Activated CD4-positive, CD25-positive, alpha-beta regulatory T cell treated with anti-CD3 and anti-CD28 coated beads, Interleukin-2, amount 50 U/mL, for 24 hours (primary cell): ENCODE measurements at places on chromosomes 5 and 9.

DNA sequence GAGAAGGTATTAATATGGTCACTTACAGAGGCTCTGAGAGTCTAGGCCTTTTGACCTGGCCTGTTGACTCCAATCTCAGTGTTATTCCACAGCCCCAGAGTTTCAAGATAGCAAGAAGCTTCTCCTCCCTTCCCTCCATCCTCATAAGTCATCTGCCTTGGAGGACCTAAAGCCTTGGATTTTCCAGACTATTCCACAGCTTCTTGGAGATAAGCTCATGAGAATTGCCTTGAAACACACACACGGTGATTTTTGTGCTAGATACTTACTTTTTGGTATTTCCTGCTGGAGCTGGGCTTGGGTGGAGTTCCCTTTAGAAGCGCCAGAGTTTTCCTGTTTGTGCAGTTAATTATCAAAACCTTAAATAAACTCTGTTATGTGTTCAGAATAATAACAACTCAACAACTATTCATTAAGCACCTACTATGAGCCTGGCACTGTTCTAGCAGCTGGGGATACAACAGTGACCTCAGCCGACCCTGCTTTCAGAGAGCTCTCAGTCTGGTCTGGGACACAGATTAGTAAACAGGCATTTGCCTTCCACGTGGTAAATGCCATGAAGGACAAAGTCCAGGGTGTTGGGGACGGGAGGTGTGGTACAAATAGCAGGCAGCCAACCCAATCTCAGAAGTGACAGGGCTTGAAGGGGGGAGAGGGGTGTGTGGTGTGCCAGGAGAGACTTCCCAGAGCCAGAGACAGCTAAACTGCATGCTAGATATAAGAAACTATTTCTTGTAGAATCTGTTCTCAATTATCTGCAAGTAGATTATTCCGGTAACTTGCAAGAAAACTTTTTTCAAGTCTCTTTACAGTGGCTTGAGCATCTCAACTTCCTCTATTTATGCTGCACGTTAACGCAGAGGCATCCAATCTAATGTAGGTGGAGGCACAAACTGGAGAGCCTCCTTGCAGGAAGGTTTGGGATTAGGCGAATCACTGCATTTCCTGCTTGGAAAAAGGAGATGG is 55.9 kb upstream of the KLF9 start:
- ATAC-seq, result no peak

- ATAC-seq, result no peak
These were observed 502.9 kb downstream of the RASEF start for GRCh38 chr9:82560036-82560435.

- no peak for ATAC-seq
These were observed 82.3 kb downstream of the SLC1A3 start for GRCh38 chr5:36688722-36689121.

GRCh38 chr5:127206320-127207113 is 84.1 kb upstream of the MEGF10 start:
- ATAC-seq, result no peak

GRCh38 chr5:157690690-157691433 is 19.5 kb downstream of the C5orf52 start:
- no peak for ATAC-seq

DNA sequence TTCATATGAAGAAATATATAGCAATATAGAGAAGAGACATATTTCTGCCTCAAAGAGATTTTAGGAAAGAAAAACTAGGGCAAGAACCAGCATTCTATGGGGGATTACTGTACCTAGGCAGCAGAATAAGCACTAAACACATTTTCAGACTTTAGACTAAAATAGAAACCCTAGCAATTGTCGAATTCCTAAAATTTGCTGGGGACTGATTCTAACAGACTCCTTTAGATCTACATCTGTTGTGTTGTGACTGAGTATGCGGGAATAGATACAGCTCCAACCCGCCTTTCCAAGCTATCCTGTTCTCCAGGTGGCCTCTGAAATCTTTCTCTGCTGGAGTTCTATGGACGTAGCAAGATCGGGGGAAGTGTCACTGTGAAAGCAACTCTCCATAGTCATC is 482.2 kb downstream of the NTRK2 start:
- ATAC-seq, result no peak

GRCh38 chr9:92986176-92987119 is 39.1 kb downstream of the FGD3 start:
- ATAC-seq, result peak; percentile 22

DNA sequence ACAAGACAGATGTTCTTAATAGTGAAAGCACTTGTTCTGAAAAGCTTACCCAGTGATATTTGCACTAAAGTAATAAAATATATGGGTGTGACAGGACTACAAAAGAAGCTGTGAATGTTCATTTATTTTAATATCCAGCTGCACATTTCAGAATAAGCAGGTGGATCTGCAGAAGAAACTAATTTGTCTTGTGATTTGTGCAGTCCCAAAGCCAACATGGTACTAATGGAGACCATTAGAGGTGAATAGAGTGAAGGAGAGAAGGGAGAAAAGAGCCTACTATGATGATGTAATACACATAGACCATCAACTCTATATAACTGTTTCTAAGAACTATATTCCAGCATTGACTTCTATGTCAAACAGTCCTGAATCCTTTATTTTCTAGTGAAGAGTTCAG is 362.8 kb downstream of the ISL1 start:
- ATAC-seq, result no peak

DNA sequence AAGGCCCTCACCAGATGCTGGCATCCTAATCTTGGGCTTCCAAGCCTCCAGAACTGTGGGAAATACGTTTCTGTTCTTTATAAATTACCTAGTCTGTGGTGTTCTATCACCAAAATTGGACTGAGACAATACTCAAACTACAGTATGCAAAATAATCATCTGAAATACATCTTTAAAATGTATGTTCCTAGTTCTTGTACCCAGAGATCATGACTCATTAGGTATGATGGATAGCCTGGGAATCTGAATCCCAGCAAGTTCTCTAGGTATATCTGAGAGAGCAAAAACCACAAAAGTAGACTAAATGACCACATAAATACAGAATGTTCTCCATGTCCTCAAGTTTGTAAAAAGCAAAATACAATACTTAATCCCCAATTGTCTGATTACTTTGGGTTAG is 166.3 kb downstream of the YIPF5 start:
- ATAC-seq, result no peak

- no peak for ATAC-seq
These were observed 131.7 kb downstream of the WDR41 start for GRCh38 chr5:77360381-77360780.

GRCh38 chr9:89440951-89441654 is 56.8 kb downstream of the SEMA4D start:
- no peak for ATAC-seq

DNA sequence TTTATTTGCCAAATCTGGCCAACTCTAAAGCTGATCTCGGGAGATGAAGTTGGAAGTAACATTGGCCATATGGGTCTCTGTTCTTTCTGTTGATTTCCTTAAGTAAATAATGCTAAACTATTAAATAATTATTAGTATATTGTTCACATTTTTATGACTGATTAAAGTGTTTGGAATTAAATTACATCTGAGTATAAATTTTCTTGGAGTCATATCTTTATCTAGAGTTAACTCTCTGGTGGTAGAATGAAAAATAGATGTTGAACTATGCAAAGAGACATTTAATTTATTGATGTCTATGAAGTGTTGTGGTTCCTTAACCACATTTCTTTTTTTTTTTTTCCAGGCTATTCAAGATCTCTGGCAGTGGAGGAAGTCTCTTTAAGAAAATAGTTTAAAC is 9.3 kb upstream of the FGF18 start:
- ATAC-seq, result no peak

GRCh38 chr9:111854799-111855198 is 41.8 kb upstream of the UGCG start:
- ATAC-seq, result no peak

GRCh38 chr5:1385395-1386273 is 40.7 kb upstream of the CLPTM1L start:
- ATAC-seq, result peak; percentile 93

DNA sequence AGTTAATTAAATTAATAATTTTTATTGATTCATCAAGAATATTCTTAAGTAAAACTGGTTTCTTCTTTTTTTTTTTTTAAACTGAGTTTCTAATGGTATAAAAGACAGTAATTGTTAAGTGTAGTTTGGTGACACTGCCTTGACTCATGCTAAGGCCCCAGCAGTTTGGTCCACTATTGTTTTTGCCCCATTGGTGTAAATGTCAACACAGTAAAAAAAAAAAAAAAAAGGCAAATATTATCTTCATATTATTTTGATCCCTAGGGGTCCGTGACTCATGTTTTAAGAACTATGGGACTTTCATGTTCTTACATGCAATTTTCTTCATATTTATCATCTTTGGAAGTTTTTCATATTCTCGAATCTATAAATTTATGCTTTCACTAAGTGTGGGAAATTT is 29.2 kb upstream of the JAK2 start:
- no peak for ATAC-seq

- no peak for ATAC-seq
These were observed 281.0 kb downstream of the EFNA5 start for GRCh38 chr5:107389775-107390148.

DNA sequence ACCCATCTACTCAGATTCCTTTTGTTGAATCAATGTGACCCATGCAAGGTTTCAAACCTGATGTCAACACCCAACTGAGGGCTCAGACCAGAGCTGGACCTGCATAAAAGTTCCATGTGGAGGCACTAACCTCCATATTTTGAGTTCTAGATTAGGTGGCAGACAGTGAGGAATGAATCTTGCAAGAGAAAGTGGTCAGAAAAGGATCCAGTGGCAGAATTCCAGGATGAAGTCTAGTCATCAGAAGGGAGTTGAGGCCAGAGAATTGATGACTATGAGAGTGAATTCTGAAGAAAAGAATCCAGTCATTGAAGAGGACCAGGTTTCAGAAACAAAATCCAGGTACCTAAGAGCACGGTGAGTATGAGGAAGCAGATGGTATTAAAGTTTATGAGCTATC is 205.1 kb upstream of the RGMB start:
- ATAC-seq, result no peak

DNA sequence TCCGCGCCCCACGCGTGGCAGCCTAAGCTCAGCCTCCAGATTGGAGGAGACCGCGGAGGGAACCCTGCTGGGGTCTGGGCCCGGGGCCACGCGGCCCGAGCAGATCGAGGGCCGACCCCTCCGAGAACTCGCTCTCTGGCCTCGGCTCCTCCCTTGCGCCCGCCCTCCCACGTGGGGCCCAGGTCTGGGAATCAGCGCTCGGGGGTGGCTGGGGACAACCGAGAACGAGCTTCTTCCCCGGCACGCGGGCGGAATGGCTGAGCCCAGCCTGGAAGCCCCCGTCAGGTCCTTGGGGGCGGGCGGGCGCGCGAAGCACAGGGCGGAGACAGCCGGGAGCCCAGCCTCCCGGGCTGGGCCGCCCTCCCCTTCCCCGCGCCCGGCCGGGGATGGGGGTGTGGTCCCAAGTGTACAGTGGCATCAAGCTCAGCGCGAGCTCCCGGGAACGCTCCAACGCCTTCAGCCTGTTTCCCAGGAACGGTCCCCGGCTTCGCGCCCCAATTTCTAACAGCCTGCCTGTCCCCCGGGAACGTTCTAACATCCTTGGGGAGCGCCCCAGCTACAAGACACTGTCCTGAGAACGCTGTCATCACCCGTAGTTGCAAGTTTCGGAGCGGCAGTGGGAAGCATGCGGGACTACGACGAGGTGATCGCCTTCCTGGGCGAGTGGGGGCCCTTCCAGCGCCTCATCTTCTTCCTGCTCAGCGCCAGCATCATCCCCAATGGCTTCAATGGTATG is at the start of gene SLC22A4:
Gene SLC22A4 (plus strand): TSS at position 403 of the 736 bp plus-strand sequence. CDS start 223 bp downstream, at position 626.
- ATAC-seq, result peak; percentile 76

DNA sequence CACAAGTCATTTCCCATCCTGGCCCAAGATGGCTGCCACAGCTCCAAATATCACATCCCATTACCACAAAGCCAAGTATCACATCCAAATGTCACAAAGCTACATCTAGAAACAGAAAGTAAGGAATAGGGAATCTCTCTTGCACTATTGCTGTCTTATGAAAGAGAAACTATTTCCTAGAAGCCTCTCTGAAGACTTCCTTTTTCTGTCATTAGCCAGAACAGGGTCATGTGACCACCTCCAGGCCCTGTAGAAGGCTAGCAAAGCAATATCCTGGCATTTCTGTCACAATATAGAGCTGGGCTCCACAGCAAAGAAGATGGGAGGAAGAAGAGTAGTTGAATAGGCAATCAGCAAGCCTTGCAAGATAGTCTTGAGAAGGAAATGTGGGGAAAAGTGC is 99.2 kb downstream of the SH3TC2 start:
- ATAC-seq, result no peak

GRCh38 chr5:10580531-10581423 is 16.9 kb downstream of the ANKRD33B start:
- ATAC-seq, result no peak

GRCh38 chr5:76041863-76042262 is 41.3 kb upstream of the SV2C start:
- ATAC-seq, result no peak

GRCh38 chr9:14007190-14007769 is 306.7 kb downstream of the NFIB start:
- ATAC-seq, result no peak

DNA sequence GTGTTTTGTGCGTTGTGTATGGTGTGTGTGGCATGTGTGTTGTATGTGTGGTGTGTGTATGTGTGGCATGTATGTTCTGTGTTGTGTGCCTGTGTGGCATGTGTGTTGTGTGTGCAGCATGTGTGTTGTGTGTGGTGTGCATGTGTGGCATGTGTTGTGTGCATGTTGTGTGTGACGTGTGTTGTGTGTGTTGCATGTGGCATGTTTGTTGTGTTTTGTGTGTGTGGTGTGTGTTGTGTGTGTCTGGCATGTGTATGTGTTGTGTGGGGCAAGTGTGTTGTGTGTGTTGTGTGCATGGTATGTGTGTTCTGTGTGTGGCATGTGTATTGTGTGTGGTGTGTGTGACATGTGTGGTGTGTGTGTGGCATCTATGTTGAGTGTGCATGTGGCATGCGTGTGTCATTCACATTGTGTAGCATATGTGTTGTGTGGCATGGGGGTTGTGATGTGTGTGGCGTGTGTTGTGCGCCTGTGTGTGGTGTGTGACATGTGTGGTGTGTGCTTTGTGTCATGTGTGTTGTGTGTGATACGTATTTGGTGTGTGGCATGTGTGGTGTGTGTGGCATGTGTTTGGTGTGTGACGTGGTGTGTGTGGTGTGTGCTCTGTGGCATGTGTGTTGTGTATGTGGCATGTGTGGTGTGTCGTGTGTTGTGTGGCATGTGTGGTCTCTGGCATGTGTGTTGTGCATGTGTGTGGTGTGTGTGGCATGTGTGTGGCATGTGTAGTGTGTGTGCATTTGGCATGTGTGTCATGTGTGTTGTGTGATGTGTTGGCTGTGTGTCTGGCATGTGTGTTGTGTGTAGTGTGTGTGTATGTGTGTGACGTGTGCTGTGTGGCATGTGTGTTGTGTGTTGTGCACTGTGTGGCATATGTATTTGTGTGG is 46.6 kb upstream of the IRX4 start:
- ATAC-seq, result no peak

DNA sequence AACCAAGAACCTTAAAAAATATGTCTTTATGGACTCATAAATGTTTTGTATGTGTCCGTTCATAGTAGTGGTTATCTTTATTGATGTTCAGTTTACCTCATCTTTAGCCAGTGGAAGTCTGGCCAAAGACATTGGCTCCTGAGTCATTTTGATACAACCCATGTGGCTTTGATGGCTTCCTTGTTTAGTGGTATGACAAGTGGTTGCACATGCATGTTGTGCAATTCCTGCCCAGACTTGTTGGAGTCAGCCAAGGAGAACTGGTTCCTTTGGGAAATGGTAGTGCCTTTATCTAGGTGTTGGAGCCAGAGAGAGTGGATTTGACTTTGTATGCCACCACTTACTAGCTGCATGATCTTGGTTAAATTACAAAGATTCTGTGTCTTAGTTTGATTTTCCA is 94.3 kb downstream of the RPS23 start:
- no peak for ATAC-seq

GRCh38 chr9:14741369-14741768 is 18.8 kb upstream of the CER1 start:
- no peak for ATAC-seq

GRCh38 chr9:123500336-123500735 is 144.3 kb downstream of the CRB2 start:
- ATAC-seq, result no peak
